ENCODE measurements at places on chromosomes 12 and 14.

GRCh38 chr14:80781972-80782367 lies 159.6 kb downstream of the CEP128 start:
- DNase-seq: no peak

- DNase-seq: no peak
These were observed 33.7 kb upstream of the MAP1LC3B2 start for GRCh38 chr12:116525418-116526001.

- DNase-seq: no peak
These were observed 89.5 kb upstream of the MANSC4 start for GRCh38 chr12:27869567-27869966.

DNA sequence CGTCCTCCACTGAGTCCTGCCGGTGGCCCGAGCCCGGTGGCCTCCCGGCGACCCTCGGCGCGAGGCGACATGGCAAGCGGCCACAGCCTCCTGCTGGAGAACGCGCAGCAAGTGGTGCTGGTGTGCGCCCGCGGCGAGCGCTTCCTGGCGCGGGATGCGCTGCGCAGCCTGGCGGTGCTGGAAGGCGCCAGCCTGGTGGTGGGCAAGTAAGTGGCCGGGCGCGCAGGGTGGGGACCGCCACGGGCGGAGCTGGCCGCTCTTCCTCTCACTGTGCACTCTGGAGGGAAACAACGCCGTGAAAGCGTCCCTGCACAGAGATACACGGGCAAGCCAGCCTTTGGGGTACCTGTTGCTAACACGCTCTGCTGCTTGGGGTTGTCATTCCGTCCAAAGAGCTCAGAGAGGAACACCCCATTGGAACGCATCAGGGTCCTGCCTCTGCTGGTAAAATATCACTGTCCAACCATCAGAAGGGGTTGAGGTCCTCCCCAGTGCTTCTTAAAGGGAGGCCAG lies at the start of gene AMDHD1:
AMDHD1 (plus strand) TSS at position 2 of the 513 bp plus-strand sequence; CDS start at position 70, 68 bp downstream.
- DNase-seq: no peak

DNA sequence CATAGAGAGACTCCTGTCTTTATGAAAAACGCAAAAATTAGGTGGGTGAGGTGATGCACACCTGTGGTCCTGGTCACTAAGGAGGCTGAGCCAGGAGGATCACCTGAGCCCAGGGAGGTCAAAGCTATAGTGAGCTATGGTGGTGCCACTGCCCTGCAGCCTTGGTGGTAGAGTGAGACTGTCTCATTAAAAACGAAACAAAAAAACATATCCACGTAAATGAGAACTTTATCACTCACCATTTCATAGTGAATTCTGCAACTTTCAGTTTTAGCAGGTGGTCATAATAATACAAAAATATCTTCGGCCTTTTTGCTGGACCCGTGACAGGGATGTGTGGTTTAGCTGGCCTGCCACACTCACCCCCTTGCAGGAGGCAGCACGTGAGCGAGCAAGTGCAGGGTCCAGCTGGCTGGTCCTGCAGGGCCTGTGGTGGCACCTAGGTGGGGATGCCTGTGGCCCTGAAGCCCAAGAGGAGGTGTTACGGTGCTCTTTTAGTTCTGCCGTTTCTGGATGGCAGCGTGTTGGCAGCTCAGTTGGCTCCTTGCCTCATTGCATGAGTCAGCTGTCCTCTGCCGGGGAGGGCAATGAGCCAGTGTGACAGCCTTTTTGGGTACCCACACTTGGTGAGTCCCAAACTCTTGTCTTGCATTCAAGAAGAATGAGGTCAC lies 1330.7 kb upstream of the TMEM132C start:
- DNase-seq: no peak

DNA sequence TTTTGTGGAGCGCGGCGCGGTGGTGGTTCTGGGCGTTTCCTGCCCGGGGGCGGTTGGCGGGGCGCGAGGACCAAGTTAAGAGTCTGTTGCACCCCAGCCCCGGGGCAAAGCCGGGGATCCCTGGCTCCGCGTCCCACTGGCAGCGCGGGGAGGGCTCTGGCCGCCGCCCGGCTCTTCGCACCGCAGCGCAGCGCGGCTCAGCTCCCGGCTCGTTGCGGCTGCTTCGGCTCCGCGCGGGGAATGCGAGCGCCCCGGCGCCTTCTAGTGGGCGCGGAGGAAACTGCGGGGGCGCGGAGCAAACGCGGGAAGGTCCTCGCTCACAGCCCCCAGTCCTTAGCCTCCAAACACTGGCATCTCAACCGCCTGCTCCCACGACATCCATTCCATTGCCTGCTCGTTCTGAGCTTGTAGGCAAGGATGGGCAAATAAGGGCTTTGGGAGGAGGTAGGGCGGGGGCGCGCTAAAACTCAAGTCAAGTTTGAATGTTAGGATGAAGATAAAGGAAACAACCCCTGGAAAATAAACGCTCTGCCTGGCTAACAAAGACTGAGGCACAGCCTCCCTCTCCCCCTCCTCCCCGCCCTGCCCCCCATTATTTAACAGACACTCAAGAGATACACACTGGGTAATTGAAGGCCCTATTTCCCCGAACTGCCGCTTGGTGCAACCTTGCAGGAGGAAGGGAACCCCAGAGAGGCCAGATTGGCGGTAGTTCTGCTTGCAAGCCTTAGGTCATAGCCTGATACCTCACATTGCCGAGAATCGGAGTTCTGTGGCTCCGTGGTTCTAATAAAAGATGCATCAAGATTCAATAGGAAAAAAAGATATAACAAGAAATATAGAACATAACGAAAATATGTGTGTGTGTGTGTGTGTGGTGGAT lies at the start of gene B4GALNT1:
B4GALNT1 (minus strand) TSS at position 244 of the 883 bp plus-strand sequence. CDS start 1,069 bp downstream, outside the sequence.
- DNase-seq: no peak

DNA sequence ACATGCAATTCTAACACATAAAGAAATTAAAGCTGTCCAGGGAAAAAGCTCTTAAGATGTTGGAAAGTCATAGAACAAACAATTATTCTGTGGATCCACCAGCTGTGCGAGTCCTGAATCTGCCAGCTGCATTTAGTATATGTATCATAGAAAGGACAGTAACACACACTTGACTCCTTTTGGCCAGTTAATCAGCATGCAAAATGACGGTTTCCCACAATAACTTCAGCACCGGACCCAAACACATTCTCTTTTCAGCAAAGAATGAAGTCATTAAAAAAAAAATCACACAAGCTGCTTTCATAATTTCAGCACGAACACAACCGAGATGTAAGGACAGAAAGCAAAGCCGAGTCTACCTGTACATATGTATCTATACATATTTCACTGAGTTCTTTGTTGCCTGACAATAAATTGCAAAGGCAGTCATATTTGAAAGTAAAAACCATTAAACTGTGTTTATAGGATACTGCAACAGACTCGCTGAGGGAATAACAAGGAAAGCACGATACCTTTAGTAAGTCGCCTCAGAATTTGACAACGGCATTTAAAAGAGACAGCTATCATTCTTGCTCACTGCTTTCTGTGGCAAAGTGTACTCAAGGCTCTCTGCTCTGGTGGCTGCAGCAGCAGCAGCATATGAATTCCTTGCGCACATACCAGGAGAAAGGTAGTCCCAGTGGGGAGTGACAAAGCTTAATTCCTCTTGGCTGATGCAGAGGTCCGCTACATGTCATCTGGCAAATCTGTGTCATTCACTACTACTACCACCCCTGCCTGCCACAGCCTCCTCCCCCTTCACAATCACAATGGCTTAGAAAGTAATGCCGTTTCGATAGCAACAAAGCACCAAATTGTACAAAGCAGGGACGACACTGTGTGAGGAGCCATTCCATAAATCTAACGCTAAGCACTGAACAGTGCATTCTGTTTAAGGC lies at the start of gene GRIP1:
GRIP1 (minus strand) TSS at position 739 of the 938 bp plus-strand sequence; CDS start at position 567, 172 bp downstream.
- DNase-seq: no peak

- DNase-seq: no peak
These were observed 310.5 kb upstream of the FKBP4 start for GRCh38 chr12:2484141-2484776.

DNA sequence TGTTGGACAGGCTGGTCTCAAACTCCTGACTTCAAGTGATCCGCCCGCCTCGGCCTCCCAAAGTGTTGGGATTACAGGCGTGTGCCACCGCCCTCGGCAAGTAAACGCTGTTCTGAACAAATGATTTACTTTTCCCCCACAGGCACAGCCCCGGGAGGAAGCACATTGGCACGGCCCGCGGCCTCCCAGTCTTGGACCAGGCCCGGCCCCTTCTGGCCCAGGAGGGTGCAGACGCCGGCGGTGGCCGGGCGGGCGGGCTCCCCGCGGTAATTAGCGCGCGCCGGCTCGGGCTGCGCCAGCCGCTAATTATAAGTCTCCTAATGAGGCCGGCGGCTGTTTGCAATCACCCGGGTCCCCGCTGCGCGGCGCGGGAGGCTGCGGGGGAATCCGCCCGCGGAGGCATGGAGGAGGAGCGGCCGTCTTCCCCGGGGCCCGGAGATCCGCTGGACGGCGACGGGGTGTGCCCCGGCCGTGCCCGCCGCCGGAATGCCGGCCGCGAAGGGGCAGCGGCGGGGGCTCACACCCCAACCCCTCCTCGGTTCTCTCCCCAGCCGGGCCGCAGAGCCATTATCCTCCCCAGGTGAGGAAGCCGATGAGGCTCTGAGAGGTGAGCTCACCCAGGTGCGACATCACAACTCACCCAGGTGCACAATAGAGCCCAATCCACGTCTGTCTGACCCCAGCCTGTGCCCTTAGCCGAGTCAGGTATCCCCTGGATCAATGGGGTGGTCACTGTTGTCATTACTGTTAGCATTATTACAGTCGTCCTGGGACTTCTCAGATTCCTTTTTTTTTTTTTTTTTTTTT lies 3.3 kb upstream of the POP5 start:
- no peak for DNase-seq

DNA sequence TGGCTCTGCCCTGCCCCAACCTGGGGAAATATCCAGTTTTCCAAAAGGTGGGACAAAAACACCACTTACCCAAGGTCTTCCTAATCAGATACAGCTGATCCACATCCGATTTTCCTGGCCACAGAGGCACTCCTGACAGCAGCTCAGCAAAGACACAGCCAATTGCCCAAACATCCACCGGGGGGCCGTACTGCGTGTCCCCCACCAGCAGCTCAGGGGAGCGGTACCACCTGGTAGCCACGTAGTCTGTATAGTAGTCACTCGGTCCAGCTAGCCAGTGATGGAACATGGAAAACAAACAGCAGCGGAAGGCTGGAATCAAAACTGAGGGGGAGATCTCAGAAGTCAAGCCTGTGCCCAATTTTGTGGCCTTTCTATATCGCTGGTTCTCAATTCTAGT lies 28.8 kb downstream of the DMAC2L start:
- no peak for DNase-seq

DNA sequence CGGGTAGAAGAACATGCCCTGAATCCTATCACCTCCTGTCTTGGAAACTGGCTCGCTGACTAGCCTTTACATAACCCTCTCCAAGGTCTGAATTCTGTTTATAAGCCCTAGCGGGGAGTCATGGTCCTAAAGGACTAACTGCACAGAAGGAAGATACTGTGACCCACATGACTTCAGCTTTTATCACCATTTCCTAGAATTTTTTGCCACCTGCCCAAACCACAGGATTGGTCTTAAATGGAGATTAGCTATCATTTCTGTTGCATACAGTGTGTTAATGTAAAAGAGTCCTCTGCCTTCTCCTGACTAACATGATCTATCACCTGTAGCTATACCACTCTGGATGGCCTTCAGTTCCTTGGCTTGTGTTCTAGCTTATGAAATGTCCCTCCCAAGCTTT lies 319.2 kb downstream of the DUSP6 start:
- no peak for DNase-seq

DNA sequence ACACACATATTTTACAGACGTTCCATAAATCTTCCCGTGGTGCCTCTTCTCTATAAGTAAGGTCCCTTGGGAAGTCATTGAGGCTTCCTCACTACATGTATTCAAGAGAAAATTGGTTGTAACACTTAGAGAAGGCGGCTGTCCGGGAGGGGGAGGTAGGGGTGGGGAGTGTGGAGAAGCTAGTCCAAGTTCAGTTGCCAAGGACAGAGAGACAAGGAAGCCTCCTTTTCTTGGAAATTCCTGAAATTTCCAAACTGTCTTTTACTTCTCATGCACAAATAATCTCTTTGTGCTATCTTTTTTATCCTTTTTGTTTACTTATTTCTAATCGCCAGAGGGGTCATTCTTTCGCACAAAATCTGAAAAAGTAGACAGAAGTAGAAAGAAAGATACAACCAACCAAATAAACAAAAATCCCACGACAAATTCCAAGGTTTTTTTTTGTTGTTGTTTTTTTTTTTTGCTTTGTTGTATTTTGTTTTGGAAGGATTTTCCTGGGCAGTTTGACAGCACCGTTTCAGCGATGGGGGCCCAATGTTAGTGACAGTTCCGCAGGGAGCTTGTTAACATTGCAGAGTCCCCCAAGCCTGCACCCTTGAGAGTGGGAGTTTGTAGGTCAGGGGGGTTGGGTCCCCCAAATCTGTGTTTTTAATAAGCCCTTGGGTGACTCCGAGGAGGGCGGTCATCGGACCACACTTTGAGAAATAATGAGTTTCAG lies 45.2 kb downstream of the MAP1LC3B2 start:
- DNase-seq: no peak

GRCh38 chr12:115953450-115953849 lies 324.0 kb downstream of the MED13L start:
- no peak for DNase-seq

- DNase-seq: no peak
These were observed 136.3 kb upstream of the PLEKHG7 start for GRCh38 chr12:92566448-92567019.

GRCh38 chr12:132326646-132327045 lies 2.7 kb downstream of the GALNT9 start:
- DNase-seq: no peak

GRCh38 chr14:75876530-75876929 lies 105.3 kb downstream of the TGFB3 start:
- DNase-seq: no peak

- DNase-seq: no peak
These were observed 44.5 kb upstream of the AMN1 start for GRCh38 chr12:31773223-31773750.

- no peak for DNase-seq
These were observed 65.7 kb downstream of the WNK1 start for GRCh38 chr12:817941-818600.

DNA sequence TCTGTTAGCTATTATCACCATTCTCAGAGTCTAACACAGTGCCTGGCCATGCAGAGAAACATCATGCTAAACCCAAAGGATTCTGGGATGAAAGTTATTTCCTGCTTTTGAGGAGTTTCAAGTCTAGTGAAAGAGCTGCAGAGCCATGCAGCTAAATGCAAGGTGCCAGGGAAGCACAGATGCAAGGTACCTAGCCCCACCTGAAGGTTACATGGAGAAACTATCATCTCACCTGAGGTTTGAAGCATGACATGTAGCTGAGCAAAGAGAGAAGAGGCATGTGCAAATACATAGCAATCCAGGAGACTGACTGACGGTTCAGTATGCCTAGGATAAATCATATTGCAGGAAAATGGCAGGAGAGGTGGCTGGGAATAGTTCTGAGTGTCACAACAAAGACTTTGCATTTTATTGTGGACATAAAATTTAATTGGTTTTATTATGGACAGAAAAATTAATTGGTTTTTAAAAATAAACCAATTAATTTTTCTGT lies 170.4 kb downstream of the PRKD1 start:
- DNase-seq: no peak
